ENCODE measurements at places on chromosomes 12 and 14.

DNA sequence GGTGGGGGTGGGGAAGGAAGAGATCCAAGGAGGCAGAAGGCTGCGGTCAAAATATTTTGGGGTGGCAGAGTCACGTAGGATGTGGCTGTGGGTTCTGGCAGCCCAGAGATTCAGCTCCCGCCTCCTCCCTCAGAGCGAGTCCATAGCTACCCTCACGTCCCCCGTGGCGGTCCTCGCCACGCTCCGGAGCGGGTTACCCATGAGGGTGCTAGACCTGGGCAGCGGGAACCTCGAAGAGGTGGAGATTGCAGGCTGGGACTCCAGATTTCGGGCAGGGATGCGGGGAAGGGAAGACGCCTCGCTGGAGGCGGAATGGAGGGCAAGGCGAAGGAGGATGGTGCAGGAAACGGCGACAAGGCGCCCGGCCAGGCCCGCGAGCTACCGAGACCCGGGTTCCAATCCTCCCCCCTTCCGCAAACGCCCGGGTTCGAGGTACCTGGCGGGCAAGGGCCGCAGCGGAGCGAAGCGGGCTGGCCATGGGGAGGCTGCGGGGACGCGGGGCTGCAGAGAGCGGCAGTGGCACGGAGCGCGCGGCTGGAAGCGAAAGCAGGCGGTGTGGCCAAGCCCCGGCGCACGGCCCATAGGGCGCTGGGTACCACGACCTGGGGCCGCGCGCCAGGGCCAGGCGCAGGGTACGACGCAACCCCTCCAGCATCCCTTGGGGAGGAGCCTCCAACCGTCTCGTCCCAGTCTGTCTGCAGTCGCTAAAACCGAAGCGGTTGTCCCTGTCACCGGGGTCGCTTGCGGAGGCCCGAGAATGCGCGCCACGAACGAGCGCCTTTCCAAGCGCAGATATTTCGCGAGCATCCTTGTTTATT, 46.2 kb downstream of the BCAT1 start:
- DNase-seq: no peak

DNA sequence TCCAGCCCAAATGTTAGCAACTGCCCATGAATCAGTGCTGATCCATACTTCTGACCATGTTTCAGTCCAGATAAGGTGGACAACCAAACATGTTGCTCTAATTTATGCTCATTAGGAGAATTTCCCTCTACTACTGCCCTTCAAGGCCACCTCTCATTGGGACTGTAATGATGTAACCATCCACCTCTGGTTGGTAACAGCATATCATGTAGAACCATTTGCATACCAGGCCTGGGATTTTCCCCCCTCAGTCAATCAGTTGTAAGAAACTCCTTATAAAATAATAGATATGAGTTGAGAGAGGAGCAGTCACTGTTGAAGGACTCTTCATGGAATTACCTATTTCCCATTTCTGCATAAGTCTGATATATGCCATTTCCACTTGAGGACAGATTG, 17.8 kb upstream of the YAF2 start:
- no peak for DNase-seq

GRCh38 chr12:53505086-53505485, 2.2 kb downstream of the NPFF start:
- no peak for DNase-seq

- DNase-seq: no peak
Observed at GRCh38 chr14:53927171-53927570, 29.5 kb downstream of the BMP4 start.

GRCh38 chr12:40137252-40137651, 31.4 kb upstream of the SLC2A13 start:
- DNase-seq: no peak

DNA sequence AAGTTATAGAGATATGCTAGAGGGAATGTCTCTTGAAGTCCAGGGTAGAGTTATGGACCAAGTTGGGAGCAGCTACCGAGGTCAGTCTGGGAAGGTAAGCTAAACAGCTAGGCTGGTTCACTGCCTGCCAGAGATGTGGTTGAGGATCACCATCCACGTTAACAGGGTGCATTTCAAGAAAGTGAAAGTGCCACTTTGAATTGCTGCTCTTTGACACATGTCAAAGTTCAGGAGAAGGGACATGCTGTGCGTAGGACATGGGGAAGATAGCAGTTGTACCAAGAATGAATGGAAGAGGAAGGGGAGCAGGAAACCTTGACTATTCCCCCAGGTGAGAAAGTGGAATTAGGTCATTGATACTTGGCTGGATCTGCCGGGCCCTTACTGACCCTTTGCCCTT, 49.5 kb downstream of the MAX start:
- no peak for DNase-seq

DNA sequence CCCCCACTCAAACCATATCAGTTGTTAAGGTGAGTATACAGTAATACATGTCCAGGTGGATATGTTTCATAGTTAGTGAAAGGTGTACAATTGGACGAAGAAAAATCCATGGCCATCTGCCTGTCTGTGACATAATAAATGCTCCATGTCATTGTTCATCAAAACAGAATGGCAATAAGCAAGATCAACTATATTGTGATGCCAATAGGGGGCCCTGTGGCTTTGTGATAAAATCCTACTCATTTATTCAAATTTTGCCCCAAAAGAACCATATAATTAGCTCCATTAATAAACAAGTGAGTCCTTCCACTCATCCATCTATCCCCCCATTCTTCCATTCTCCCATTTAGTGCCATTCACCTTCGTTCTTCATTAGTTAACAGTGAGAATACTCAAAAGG, 102.0 kb downstream of the MGST1 start:
- no peak for DNase-seq

GRCh38 chr12:54215989-54216796, 27.4 kb upstream of the SMUG1 start:
- DNase-seq: no peak

- no peak for DNase-seq
Observed at GRCh38 chr14:102830474-102831045, 53.3 kb downstream of the TRAF3 start.

- no peak for DNase-seq
Observed at GRCh38 chr14:38762845-38763244, 340.2 kb downstream of the SEC23A start.

DNA sequence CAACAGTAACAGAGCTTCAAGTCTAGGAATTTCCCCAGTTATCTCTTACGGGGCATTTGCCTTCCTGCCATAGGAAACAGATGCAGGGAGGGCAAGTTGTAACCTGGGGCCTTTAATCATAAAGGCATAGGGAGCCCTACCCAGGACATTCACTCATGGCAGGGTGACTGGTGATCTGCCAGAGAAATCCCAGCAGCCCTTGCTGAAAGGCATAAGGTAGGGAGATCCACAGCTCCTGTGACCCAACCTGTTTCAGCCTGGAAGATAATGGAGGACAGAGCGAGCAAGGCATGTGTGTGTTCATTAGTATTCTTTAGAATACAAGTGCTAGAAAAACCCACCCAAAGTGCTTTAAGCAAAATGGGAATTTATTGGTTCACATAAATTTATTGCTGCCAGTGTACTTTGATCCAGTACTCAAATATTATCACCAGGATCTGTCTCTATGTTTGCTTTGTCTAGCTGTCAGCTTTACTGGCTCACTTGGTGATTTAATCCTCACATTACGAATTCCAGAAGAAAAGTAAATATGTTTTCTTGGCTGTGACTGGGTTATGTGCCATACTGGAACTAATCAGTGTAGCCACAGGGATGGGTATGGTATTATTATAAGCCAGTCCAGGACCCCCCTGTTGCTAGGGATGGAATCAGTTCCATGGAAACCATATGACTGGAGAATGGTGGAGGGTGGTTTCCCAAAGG, 21.1 kb upstream of the AKAP6 start:
- peak; percentile 66 for DNase-seq

DNA sequence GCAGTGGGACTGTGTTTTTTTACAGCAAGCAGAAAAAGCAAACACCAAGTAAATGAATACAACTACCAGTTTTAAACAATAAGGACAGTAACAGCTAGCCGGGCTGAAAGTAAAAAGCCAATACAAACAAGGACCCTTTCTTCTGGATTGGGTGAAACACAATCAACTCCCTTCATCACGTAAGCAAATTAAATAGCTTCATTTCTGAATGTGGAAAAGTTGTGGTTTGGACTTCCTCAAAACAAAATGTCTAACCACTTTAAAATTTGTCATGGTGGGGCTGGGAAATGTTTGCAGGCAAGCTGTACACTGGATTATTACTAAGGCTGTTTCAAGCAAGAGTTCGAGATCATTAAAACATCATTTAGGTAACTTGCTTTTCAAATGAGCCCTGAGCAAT, 47.4 kb downstream of the TCHP start:
- no peak for DNase-seq

- no peak for DNase-seq
Observed at GRCh38 chr14:24274101-24274543, 2.7 kb upstream of the RABGGTA start.

DNA sequence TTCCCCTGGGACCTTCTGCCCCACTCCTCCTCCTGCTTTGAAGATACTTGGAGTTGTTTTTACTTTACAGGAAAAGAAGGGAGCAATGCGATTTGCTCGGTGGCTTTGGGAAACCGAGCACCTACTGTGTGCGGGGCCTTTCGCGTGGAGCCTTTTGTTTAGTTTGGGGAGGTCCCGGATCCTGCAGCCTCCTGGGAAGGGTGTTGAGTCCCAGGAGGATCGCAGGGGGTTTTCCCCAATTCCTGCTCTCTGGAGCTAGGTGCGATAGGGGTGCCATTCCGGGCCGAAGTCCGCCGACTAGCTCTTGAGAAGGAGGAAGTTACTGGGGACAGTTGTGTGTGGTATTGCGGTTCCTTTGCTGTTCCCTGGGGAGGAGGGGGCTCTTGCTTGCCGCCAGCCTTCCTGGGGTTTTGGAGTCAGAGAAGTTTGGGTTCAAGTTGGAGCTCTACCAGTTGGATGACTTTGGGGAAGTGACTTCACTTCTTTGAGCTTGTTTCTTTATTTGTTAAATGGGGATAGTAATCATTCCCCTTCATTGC, 1.1 kb downstream of the BRI3BP start:
- no peak for DNase-seq

GRCh38 chr14:95696741-95697140, 10.5 kb downstream of the TCL1B start:
- DNase-seq: no peak

GRCh38 chr14:62189698-62190097, 427.5 kb downstream of the SNAPC1 start:
- no peak for DNase-seq

GRCh38 chr12:31238764-31239387, 87.1 kb downstream of the SINHCAF start:
- DNase-seq: peak; percentile 94

DNA sequence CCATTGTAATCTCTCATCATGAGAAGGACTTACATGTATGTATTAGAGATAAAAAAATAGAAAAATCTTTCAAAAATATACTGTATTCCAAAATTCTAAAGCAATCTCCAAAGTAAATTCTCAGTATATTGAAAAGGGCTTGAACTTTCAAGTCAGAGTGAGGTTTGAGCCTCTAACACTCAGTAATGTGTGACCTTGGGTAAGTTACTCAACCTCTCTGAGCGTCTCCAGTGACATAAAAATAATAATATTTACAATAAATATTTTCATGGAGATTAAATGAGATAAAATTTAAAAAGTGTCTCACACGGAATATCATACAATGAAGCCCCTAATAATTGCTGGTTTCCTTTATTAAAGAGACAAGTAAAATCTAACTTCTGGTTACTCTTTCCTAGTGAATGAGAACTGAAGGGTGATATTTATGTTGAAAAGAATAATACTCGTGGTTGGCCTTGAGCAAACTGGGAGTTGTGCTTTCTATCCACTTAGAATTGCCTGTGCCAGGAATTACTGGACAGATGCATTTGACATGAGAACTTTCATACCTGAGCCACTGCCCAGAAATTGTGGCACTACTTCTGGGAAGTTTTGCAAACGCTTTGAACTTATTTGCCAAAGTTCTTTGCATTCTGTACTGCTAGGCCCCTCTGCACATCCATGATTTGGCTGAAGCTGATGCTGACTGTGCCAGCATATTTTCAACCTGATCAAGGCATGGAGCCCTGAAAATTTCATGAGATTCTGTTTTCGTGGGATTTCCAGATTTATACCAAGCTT, 933.7 kb downstream of the GALC start:
- DNase-seq: no peak

DNA sequence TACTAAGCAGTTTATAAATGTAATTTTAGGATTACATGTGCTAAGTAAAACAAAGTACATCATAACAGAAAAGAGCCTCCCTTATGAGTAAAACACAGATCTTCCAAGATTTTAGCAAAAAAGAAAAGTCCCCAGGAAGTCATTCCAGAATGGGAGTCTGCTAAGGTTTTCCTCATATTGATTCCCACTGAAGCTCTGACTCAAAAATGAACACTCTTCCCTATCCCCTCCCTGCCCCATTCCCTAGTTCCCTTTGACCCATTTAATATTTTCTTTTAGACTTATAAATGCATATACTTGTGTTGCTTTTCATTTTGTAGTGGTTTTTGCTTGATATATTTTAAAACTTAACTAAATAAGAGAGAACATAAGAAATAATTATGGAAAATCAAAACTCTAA, 40.1 kb downstream of the PTGER2 start:
- no peak for DNase-seq

DNA sequence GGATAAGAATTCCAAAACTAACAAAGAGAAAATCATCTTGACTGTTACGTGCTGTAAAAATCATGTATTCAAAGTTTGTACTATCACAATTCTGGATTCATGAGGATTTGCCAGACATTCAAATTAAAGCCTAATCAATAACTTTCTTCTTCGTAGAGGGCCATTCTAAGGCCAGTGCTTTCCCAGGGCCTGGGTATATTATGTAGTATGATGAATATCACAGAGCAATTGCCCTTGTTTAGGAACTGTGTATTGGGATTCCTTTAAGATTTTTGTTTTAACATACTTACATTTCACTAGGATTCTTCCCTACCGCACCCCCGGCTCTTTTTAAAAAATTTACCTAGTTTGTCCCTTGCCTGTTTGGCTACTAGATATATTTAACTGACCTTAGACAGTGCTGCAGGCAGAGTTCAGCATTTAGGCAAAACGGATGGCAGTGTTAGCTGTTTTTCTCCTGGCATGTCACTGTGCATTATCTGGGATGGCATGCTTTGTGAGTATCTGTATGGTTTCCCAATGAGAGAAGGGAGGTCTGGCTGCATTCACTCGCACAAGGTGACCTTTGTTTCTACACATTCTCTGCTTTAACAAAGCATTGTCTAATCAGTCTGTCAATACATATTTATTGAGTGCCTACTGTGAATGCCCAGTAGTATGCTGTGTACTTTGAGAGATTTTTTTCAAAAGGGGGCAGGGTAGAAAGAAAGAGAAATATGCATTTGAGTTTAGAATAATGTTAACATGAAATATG, 63.3 kb downstream of the ERC1 start:
- DNase-seq: no peak

Measured in SHP77 (cell line).